Inflammatory macrophage treated with lipopolysaccharide for 4 hours (primary cell): ENCODE measurements at places on chromosomes 11 and 22.

- DNase-seq: peak; percentile 66
Measured at GRCh38 chr11:56624661-56625110, 10.0 kb upstream of the OR5M1 start.

GRCh38 chr11:43969543-43969942, 27.1 kb downstream of the C11orf96 start:
- no peak for DNase-seq

- no peak for DNase-seq
Measured at GRCh38 chr22:30048681-30049080, 31.6 kb upstream of the HORMAD2 start.

DNA sequence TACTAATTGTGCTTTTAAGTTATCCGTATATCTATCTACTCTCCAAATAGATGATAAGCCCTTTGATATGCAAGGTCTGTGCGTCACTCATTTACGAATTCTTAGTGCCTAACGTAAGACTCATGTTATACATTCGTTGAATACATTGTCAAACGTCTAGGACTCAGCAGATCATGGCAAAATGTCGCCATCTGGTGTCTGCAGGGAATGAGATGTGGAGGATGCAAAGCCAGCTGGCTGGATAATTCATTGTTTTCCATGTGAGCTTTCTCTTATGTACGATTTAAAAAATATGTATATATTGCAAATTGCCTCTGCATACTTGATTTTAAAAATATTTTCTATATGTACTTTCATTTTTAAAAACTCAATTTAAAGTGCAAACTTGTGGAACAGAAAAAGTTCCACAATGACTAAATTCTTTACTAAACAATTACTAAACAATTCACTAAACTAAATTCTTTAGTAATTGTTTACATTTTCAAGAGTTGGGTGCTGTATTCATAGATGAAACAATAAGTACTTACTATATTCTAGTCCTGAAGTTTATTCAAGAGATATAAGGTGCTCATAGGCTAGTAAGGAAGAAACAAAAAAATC, 33.8 kb downstream of the ZNF202 start:
- DNase-seq: peak; percentile 54

GRCh38 chr11:104254347-104254746, 90.4 kb upstream of the PDGFD start:
- DNase-seq: peak; percentile 7

DNA sequence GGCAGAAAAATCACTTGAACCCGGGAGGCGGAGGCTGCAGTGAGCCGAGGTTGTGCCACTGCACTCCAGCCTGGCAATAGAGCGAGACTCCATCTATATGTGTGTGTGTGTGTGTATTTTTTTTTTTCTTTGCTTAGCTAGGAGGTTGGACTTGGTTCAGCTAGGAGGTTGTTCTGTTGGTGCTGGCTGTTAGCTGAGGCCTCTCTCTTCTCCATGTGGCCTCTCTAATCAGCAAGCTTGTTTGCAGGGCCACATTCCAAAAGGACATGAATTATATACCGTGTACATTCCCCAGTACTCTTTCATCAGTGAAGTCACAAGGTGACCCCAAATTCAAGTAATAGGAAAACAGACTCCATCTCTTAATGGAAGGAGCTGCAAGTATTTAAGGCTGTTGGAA, 67.3 kb upstream of the KCNQ1OT1 start:
- DNase-seq: no peak

- no peak for DNase-seq
Measured at GRCh38 chr11:76329084-76329648, 51.8 kb downstream of the THAP12 start.

DNA sequence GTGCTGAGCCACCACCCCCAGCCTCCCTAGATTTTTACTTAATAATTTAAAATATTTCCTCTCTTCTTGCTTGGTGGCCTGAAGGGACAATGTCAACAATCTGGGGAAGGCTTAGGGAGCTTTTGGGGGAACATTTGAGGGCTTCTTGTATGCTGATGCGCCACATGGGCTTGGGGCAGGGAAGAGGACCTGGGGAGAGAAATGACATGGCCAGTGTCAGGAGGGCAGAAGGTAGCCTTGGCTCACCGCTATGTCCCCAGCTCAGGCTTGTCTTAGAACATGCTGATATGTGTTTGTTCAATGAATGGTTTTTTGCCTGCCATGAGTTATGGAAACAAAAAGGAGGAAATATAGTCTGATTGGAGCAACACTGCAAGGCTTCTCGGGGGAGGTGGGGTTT, 51.6 kb downstream of the ST14 start:
- no peak for DNase-seq

- no peak for DNase-seq
Measured at GRCh38 chr11:112268406-112268805, 7.7 kb upstream of the PLET1 start.

GRCh38 chr11:15278128-15278527, 163.4 kb downstream of the INSC start:
- DNase-seq: no peak

GRCh38 chr11:3221408-3222002, 2.9 kb upstream of the MRGPRG start:
- no peak for DNase-seq

- DNase-seq: no peak
Measured at GRCh38 chr11:128521682-128522054, 65.7 kb downstream of the ETS1 start.
